Left forelimb (tissue), 1 donor: ENCODE measurements at places on chromosomes 1 and 21.

DNA sequence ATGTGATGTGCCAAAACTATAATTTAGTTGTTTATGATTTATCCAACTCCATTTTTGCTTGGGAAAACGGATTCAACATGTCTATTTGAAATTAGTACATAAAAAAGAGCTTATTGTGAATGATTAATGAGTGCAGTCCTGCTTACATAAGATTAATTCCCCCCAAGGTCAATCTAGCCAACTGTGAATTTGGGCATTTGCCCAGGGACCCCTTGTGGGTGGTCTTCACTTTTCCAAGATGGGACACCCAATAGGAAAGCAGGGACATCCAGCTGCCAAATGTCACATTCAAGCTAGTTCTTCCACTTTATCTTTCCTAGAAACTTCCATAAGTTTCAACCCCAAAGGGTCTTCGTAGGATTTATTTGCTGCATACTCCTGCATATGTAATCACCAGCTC lies 362.4 kb upstream of the PKN2 start:
- DNase-seq = no peak

- DNase-seq = no peak
These were observed 777.5 kb upstream of the ADGRL2 start for GRCh38 chr1:81023187-81023724.

DNA sequence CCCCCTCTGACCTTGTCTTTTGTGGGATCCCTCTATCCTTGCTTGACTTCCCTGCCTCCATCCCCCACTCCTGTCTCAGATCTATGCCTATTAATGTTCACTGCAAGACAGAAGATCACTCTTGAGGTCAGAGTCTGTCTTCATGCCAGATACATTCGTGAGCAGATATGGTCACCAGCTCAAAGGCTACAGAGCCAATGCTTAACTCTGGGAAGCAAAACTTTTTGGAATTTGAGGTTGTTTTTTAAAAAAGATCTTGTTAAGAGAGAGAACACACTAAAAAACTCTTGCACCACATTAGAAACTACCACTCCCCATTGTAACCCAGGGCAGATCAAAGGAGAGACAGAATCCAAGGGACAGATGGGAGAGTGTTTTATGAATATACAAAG lies 17.1 kb upstream of the A3GALT2 start:
- no peak for DNase-seq

- no peak for DNase-seq
These were observed 194.1 kb upstream of the RUNX1 start for GRCh38 chr21:35243171-35243570.

GRCh38 chr1:237799762-237800474 lies 90.8 kb downstream of the ZP4 start:
- DNase-seq = no peak
